Activated CD4-positive, alpha-beta memory T cell treated with anti-CD3 and anti-CD28 coated beads, Interleukin-2, amount 10 ng/mL, durations not matched to agents 7 days and 5 days (primary cell): ENCODE measurements at places on chromosomes 13 and 19. TPM values are rescaled to one million over a fixed set of nuclear protein-coding genes. Genes with fewer than 3 reads are reported as not detected.

Gene CNN2
- 513 TPM for total RNA-seq

Gene TEX101
- not detected for total RNA-seq

Gene STX10
- 72.2 TPM for total RNA-seq

Gene MYH14
- total RNA-seq = not detected

Gene LRRC63
- total RNA-seq = 1.1 TPM

- H3K36me3 ChIP-seq = no peaks in the 10 kb centered on the region
- H3K27me3 ChIP-seq = peaks cover 35% of the 10 kb centered on the region
- no peak overlapping the region for H3K27ac ChIP-seq
- peaks cover 13% of the 10 kb centered on the region for H3K4me1 ChIP-seq
- H3K4me3 ChIP-seq = no peak overlapping the region
Measured at GRCh38 chr19:47716270-47716937, 3.2 kb downstream of the EHD2 start.

DNA sequence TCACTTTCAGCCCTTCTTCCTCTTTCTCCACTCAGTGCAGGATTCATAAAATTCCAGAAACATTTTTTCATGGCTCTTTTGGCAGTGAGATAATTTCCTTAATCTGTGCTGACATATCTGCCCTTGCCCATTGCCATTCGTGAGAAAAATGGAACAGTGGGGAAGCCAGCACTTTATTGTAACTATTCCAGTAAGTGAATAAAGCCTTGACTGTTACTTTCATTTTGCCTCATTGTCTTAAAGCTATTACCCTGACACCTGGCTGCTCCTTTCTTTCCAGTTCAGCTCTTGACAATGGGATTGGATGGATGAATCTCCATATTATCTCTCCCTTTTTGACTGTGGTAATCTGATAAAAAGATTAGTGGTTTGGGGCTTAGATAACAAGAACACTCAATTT is 1068.1 kb upstream of the PCDH20 start:
- no peaks in the 10 kb centered on the region for H3K27me3 ChIP-seq
- no peak overlapping the region for H3K4me3 ChIP-seq
- no peak overlapping the region for H3K27ac ChIP-seq
- no peaks in the 10 kb centered on the region for H3K4me1 ChIP-seq
- H3K36me3 ChIP-seq = no peaks in the 10 kb centered on the region

DNA sequence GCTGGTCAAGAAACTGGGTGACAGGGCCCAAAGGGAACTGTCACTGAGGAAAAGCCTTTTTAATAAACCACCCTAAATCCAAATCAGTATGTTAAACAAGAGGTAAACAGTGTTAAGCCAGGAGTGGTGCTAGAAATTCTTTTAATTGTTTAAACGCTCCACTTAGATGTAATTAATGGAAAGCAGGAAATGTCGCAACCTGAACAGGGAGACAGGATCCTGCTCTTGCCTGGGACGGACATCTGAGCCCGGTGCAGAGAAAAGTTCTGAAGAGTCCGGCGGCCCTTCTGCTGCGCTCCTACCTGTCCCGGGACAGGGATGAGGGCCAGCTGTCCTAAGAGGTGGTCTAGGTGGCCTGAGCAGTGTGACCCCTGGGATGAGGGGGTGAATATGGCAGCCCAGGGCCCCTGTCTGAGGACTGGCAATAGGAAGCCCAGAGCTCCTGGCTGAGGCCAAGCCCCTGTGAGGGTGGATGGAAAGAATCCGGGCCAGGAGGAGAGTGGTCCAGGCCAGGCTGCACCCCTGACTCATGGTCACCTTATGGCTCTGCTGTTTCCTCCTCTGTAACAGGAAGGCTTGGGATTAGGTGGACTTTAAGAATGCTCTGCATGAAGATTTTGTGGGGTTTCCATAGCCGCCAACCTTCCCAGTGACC is 112.8 kb upstream of the GJB6 start:
- H3K27me3 ChIP-seq = peaks cover 4% of the 10 kb centered on the region
- H3K4me1 ChIP-seq = no peaks in the 10 kb centered on the region
- no peak overlapping the region for H3K27ac ChIP-seq
- no peak for DNase-seq
- H3K4me3 ChIP-seq = no peak overlapping the region

DNA sequence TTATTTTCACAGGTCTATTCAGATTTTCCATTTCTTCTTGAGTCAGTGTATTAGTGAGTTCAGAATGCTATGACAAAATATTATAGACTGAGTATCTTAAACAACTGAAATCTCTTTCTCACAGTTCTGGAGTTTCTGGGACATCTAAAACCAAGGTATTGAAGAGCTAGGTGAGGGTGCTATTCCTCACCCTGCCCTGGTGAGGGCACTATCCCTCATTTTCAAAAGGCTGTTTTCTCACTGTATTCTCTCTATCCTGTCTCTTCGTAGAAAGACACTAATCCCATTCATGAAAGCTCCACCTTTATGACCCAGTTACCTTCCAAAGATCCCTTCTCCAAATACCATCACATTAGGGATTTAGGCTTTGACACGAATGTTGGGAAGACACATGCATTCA is 1617.1 kb downstream of the PCDH9 start:
- no peak overlapping the region for H3K27ac ChIP-seq
- no peaks in the 10 kb centered on the region for H3K4me1 ChIP-seq
- no peaks in the 10 kb centered on the region for H3K27me3 ChIP-seq
- DNase-seq = no peak
- H3K36me3 ChIP-seq = no peaks in the 10 kb centered on the region

DNA sequence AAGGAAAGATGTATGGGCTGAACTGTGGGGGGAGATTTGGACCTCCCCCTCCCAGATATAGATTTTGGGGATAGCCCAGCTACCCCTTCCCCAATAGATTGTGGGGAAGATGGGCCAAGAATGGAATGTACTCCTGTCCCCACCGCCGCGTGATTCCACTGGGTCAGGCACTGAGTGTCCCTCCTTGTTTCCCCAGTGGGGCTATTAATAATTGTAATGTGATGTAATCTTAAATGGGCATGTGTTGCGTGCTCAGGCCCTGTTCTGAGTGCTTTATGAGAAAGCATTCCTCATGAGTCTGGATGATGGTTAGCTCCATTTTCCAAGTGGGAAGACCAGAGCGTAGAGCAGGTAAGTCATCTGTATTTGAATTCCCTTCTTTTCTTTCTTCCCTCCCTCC is 1.4 kb downstream of the PSMD8 start:
- H3K27ac ChIP-seq = peak overlapping the region; percentile 92
- H3K36me3 ChIP-seq = peaks cover 32% of the 10 kb centered on the region
- no peak for DNase-seq
- peaks cover 30% of the 10 kb centered on the region for H3K4me1 ChIP-seq
- H3K4me3 ChIP-seq = peak overlapping the region; percentile 97

DNA sequence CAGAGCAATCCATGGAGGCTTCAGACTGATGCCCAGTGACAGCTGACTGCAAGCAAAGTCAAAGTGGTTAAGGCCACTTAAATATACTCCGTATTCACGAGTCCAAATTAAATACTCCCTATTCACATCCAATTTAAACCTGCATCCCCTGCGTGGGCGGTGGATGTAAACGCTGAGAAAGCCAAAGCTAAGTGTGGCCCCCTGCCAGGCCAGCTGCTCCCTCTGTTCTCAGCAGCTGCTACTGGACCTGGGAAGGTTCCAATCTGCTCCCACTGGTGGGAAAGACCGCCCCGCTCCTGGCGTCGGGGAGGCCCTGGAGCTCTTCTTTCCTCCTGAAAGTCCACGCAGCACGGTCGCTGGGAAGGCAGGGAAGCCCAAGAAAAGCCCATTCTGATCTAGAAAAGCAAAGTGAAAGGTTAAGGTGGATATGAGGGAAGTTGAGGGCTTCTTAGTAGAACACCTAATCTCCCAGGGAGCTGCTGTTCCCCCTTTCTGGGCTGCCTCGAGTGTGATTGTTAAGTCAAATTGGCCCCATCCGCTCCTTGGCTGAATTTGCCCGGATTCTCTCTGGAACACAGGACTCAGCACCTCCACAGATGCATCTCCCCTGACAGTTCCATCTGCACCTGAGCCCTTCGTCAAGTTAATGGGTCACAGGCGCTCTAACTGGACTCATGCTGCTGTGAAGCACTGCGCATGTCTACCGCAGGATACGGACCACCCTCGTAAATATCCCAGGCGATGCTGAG is 205.5 kb downstream of the USP12 start:
- no peaks in the 10 kb centered on the region for H3K4me1 ChIP-seq
- H3K36me3 ChIP-seq = no peaks in the 10 kb centered on the region
- no peak for DNase-seq
- peaks cover 6% of the 10 kb centered on the region for H3K27me3 ChIP-seq
- H3K27ac ChIP-seq = no peak overlapping the region

DNA sequence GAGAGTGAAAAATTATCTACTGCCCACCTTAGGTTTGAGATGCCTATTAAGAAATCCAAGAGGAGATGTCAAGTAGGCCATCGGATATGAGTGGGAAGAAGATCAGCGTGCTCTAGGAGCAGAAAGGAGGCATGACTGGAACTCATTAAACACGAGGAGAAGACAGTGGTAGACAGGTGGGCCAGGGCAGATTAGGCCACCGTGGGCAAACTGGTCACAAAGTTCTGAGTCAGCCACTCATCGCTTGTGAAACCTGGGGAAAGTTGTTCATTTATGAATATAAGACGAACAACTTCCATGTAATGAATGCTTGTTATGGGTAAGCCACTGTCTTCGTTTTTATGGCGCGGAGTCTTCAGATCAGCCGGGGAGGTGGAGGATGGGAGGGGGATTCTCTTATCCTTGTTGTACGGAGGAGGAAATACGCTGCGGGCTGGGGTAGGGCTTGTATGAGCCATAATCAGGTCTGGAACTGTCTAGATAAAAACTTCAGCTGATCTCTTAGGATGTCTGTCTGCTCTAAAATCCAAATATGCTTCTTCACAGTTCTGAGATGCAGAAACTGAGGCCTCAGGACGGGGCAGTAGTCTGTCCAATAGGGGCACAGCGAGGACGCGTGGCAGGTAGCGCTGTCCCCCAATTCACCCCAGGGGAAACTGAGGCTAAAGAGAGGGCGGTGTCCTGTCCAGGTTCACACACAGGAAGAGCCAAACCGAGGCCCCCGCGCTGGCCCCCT is 1.1 kb upstream of the ZNF444 start:
- peak overlapping the region; percentile 76 for H3K4me3 ChIP-seq
- no peaks in the 10 kb centered on the region for H3K36me3 ChIP-seq
- H3K4me1 ChIP-seq = peaks cover 40% of the 10 kb centered on the region
- no peaks in the 10 kb centered on the region for H3K27me3 ChIP-seq
- DNase-seq = no peak

GRCh38 chr13:71876648-71877255 is 9.7 kb upstream of the DACH1 start:
- no peak for DNase-seq
- H3K36me3 ChIP-seq = no peaks in the 10 kb centered on the region
- no peak overlapping the region for H3K27ac ChIP-seq

- peaks cover 7% of the 10 kb centered on the region for H3K27me3 ChIP-seq
- H3K27ac ChIP-seq = no peak overlapping the region
- no peak for DNase-seq
- peaks cover 11% of the 10 kb centered on the region for H3K36me3 ChIP-seq
Measured at GRCh38 chr19:45995715-45996385, 583 bp downstream of the CCDC61 start.

- no peak for DNase-seq
- H3K36me3 ChIP-seq = no peaks in the 10 kb centered on the region
- no peak overlapping the region for H3K4me3 ChIP-seq
Measured at GRCh38 chr19:12821761-12822160, 12.6 kb downstream of the RTBDN start.

DNA sequence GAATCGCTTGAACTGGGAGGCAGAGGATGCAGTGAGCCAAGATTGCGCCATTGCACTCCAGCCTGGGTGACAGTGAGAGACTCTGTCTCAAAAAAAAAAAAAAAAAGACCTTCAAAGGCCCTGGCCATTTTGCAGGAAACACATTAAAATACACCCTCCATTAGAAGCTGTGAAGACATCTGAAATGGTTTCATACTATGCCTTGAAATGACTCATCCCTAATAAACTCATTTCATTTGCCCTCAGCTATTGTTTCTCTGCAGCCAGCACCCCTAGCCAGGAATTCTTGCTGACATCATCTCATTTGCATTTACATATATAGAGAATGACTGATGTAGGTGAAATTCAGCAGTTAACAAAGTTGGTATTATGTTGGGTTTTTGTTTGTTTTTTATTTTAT is 8.7 kb downstream of the EML2 start:
- H3K4me3 ChIP-seq = no peak overlapping the region
- peaks cover 37% of the 10 kb centered on the region for H3K36me3 ChIP-seq
- no peak overlapping the region for H3K27ac ChIP-seq
- H3K27me3 ChIP-seq = no peaks in the 10 kb centered on the region

DNA sequence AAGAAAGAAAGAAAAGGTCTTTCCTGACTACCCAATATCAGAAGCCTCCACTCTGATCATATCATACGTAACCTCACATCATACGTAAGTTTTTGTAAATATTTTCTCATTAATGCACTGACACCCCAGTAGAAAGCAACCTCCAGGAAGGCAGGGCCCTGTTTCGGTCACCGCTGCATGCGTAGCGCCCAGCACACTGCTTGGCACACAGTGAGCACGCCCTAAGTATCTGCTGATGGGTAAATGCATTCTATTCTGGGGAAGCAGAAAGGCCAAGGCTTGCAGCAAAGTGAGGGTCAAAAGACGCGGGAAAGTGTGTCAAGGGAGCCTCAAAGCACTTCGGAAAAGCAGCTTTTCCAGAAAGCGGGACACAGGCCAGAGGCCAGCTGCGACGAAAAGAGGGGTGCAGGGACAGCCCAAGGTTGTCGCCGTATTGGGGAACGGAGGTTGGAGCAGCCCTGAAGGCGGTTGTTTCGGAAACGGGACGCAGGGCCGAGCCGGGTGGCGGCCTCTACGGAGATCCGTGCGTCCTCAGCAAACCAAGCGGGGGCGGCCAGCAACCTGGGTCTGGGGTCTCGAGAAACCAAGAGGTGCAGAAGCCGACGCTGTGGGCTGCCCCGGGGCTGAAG is 463 bp downstream of the SUGP1 start:
- H3K4me3 ChIP-seq = peak overlapping the region; percentile 95
- peaks cover 43% of the 10 kb centered on the region for H3K4me1 ChIP-seq
- peak overlapping the region; percentile 98 for H3K27ac ChIP-seq
- DNase-seq = peak; percentile 22
- H3K36me3 ChIP-seq = peaks cover 36% of the 10 kb centered on the region
- H3K27me3 ChIP-seq = no peaks in the 10 kb centered on the region

Gene NLRP4
- not detected for total RNA-seq
